Kidney epithelial cell (primary cell): ENCODE measurements at places on chromosomes 7 and 10.

DNA sequence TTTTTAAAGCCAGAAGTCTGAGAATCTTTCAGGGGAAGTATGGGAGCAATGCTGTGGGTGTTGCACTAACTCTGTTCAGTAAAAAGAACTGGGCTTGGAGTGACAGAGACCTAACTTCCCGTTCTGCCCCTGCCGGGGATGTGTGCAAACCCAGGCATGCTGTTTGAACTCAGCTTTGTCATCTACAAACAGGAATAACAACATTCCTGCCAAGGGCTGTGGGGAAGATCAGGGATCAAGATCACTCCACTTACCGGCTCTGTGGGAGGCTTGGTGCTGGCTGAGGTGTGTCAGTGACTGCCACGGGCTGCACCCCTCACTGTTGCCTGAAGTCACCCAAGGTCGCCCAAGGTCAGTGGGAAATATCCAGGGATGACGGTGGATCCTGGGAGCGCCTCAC is 23.1 kb upstream of the DRGX start:
- DNase-seq: peak; percentile 18

DNA sequence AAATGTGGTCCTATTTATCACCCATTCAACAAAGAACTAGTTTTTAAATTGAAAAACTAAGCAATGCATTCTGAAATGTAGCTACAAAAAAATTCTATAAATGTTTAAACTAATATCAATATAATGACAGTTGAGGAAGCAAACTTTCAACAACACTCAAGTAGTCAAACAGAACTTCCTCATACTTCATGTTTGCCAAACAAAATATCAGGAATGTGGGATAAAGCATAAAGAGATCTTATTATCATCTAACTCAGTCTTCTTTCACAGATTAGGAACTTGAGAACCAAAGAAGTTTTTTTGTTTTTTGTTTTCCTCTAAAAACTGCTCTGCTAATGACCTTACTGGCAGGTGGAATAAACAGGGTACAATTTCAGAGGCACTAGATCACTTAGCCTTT is 116.2 kb downstream of the JAZF1 start:
- no peak for DNase-seq

DNA sequence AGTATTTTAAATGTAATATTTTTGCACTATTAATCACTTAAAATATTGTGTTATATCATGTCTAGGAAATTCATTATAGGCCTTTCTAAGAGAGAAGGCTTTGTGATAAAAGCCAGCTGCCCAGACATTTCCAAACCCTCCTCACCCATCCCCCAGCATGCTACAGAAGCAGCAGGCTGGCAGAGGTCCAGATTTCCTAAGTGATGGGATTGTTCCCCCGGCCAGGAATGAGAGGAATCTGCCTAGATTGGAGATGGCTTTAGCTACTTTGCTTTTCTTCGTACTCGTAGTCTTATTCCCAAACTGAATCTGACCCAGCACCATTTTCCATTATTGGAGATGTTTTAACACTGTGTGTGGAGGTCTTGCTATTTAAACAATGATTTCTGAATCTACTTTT is 29.4 kb downstream of the CDK14 start:
- DNase-seq: no peak

GRCh38 chr7:129980667-129981066 is 27.9 kb upstream of the UBE2H start:
- DNase-seq: no peak

GRCh38 chr7:102425639-102426267 is 7.6 kb upstream of the ORAI2 start:
- DNase-seq: no peak

GRCh38 chr7:75914169-75914654 is 743 bp upstream of the POR start:
- DNase-seq: no peak

DNA sequence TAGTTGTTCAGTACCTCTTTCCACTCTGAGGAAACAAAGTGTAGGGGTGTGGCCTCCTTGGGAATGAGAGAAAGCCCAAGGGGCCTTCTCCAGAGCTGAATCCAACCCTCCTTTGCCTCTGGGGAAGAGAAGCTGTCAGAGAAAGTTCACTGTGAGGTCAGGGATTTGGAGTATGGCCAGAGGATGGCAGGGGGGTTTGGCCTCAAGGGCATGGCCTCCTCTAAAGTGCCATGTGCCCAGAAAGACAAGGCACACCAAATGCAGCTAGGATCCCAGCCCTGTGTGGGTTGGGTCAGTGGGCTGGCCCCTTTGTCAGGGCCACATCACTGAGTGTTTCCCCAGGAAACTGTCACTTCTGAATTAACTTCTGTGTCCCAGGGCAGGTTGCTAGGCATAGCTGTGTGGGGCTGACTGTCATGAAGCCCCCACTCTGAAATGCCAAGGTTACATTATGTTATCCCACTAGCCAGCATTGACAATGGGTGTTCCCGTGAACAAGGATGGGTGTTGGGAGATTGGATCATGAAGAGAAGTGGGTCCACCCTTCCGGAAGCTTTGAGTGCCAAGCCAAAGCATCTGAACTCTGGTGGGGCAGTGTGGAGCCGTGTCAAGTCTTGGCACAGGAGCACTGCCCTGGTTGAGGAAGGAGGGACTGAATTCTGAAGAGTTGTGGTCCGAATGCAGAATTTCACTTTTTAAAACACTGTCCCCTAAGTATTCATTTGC is 123.3 kb downstream of the ZMIZ1 start:
- DNase-seq: no peak

DNA sequence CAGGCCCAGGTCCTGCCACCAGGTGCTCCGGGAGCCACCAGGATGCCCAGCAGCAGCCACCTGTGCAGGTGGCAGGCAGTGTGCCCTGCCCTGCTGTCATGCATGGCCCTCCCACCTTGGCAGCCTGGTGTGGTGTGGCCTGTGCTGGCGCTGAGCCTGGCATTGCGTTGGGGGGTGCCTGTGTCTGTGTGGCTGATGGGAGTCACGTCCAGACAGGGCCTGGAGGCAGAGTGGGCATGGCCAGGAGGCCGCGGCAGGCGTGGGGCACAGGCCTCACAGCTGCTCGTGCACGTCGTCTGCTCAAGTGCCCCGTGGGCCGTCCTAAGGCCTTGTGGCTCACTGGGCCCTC is 8.7 kb downstream of the TTYH3 start:
- no peak for DNase-seq

DNA sequence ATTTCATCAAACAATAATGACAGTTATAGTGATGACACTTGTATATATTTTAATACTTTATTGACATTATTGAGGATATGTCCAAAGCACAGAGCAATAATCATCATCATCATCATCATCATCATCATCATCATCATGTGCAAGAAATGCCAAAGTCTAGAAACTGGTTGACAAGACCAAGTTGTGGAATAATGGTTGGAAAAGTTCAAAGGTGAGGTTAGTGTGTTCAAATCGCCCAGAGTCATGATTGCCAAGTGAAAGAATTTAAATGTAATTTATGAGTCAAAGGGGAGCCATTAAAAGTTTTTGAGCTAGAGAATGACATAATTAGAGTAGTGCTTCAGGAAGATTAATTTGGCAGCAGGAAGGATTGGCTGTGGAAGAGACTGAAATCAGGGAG is 852.4 kb downstream of the SORCS1 start:
- DNase-seq: no peak

- no peak for DNase-seq
Observed at GRCh38 chr10:2282202-2282601, 544.9 kb upstream of the ADARB2 start.

DNA sequence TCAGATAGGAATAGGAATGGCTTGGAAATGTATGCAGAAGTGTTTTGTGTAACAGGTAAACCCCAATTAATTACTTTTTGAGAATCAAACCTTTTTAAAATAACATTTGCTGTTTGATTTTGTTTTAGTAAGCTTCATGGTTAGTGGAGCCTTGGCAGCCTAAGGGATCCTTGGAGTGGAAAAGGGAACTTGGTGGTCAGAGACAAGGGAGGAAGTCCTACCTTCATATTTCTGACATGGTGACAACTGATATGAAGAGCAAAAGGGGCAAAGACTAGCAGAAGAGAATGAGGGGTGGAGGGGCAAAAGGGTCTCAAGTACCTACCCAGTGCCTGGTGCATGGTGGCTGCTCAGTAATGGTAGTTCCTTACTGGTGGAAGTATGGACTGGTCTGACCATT is 32.3 kb downstream of the AHCYL2 start:
- DNase-seq: no peak

- DNase-seq: no peak
Observed at GRCh38 chr7:31860925-31861324, 173.9 kb downstream of the PPP1R17 start.

DNA sequence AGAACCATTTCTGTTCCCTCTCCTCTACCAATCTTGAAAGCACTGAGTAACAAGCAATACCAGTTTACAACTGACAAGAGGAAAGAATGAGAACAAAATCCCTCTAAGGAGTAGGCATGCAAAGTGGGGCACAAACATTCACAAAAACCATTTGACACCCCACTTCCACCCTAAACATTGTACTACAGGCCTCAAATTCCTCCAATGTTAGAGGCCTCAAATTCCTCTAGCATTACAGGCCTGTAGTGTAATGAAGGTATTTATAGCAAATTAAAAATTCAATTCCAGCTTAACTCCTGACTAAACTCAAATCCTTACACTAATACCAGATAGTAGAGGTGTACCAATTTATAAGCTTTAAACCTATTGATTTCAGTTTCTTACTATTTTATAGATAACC is 85.4 kb downstream of the SIRT1 start:
- no peak for DNase-seq

- DNase-seq: no peak
Observed at GRCh38 chr10:1550291-1550595, 187.1 kb downstream of the ADARB2 start.

- no peak for DNase-seq
Observed at GRCh38 chr10:15898046-15898445, 37.7 kb upstream of the MINDY3 start.

DNA sequence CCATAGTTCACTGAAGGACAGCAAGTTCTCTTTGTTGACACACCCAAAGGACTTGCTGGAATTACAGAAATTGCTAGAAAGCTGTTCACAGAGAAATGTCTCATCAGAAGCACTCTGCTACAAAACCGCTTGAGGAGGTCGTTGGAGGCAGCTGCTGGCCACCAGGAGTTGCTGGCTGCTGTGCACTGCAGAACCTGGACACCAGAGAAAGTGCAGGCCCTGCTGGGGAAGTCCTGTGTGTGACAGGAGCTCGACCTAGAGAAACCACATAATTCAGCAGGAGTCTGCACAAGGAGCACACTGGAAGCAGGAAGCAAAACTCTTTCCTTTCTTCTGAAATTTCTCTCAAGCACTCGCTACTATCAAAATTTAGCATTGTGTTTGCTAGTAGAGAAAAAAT is 461.5 kb upstream of the GHITM start:
- DNase-seq: no peak

DNA sequence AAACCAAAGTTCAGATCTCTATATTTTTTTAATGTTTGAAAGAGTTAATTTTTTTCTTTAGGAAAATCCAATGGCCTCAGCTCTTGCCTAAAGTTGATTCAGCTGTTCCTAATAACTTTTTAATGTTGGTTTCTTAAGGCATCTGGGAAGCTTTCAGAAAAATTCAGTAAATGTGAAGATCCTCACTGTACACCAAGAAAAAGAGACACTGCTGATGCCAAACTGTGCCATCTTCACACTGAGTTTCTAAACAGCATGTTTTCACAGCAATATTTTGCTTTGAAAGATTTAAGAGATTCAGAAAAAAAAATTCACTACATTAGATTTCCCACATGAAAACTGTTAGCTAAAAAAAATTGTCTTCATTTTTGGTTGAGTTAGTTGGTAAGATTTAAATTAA is 249.4 kb downstream of the NEBL start:
- DNase-seq: no peak

DNA sequence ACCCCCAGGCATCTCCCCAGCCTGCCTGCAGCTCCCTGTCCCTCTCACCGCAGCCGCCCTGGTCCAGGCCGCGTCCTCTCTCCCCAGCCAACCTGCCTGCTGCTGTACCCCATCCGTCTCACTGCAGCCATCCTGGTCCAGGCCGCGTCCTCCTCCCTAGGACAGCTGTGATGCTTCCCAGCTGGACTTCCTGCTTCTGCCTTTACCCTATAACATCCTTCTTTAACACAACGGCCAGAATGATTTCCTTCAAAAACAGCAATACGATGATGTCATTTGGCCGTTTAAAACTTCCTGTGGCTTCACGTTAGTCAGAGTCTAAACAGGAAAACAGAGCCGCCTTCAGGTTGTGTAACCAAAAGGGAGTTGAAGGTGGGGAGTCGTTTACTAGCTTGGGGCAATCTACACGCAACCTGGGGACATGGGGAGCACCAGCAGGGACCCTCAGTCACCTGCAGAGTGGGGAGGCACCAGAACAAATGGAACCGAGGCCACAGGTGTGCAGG is 32.2 kb upstream of the ZFAND2A start:
- DNase-seq: peak; percentile 44

- no peak for DNase-seq
Observed at GRCh38 chr7:131087756-131088658, 239.7 kb upstream of the MKLN1 start.

DNA sequence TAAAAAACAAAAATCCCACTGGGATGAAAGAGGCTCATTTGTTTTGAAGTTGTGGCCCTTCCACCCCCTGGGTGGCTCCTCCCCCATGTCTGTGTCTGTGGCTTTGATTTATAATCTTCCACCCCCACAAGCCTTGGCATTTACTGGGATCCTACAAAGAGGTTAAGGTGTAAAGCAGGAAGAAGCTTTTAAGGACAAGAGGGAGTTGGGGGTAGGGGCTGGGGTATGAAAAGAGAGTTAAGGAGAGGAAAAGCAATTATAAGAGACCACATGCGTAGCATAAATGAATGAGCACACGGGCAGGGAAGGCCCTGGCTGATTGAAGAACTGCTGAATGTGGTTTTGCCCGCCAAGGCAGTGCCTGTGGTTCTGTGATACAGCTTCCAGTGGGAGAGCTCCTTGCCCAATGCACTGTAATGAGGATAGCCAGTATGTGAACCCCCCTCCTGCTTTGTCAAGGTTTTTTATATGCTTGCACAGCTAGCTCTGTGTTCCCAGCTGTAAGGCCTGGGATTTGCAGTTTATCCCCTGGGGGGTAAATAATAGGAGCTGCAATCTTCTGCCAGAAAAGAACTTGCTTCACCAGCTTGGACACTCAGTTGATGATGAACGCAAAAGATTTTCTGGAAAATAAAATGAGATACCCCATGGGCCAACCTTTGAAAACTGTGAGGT is 34.7 kb upstream of the KMT2E start:
- DNase-seq: no peak

- no peak for DNase-seq
Observed at GRCh38 chr10:22251751-22252223, 34.0 kb upstream of the EBLN1 start.

- DNase-seq: no peak
Observed at GRCh38 chr7:123209786-123210185, 10.0 kb upstream of the SLC13A1 start.

- DNase-seq: no peak
Observed at GRCh38 chr10:35639728-35640401, 2.2 kb downstream of the FZD8 start.
